ENCODE measurements at places on chromosomes 5 and 9.

- DNase-seq, result peak; percentile 91
Observed at GRCh38 chr5:1174122-1174936, 27.1 kb upstream of the SLC6A19 start.

- no peak for DNase-seq
Observed at GRCh38 chr5:89071941-89072331, 189.0 kb upstream of the MEF2C start.

DNA sequence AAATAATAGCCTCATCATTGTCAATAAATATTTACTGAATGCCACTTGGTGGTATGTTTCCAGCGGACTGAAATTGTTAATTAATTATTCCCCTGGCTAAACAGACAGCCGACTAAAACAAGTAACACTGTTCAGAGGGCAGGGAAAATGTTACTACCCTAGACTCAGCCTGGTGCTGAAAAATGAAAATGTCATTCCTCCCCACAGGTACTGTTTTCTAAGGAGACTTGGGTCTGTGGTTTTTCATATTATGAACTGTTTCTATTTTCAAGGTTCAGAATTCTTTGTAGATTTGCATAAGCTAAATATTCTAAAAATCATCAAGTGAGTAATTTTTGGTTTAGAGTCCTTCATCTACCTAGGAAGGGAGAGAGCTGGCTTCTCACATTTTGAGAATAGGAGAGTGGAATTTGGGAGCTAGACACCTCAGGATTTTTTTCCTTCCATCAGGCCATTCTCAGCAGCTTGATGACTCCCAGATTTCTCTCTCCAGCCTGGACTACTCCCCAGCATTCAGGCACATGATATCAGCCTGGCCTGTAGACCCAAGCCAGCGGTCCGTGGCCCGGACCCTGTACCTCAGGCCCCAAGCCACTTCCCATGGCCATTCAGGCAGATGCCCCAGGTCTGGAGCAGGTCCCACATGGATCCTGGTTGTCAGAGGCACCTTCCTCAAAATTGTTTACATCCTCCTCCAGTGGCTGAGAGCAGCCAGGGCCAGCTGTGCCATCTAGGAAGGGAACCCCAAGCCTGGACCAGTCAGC is 24.4 kb downstream of the BHMT start:
- no peak for DNase-seq

DNA sequence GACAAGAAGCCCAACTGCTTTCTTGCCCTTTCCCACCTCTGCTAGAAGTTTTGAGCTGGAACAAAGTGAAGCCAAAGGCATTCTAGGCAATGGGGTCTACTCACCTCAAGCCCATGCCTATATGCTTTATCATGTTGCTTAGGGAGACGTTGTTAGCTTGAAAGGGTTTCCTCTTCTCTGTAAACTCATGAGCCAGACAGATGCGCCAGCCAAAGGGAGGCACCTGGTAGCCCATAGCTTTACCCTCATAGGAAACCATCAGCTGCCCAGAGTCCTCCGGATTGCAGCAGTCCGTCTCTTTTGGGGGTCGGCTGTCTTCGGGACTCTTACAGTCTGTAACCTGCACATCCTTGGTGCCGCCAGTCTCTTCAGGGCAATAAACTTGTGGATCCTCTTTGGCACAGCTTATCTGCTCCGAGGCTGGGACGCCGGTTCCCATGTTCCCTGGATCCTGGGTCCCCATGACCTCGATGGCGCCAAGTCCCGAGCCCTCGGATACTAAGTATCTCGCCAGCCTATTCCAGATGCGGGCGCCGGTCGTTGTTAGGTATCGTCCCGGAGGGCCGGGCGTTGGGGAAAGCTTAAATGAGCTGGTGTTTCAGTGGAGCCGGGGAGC is 678 bp downstream of the GBA2 start:
- DNase-seq, result no peak

DNA sequence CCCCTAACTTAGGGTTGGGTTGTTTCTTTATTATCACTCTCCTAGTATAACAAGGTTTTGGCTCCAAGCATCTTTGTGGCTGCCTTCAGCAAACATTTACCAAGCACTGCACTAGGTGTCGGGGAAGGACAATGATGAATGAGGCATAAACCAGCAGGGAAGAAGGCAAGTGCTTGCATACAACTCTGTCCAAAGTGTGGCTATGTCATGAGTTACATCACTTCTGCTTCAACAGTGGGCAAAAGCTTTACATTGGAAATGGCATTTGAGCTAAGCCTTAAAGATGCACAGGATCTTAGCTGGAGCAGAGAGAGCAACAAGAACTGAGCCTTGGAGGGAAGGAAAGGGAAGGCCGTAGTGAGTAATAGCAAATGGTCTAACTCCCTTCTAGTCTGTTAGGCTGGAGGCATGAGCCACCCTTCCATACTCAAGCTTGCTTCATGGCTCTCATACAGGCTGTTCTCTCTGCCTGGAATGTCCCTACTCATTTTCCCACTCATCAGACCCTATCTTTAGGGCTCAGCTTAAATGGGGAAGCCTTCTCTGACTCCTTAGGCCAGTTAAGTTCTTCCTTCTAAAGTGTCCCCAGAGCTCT is 121.8 kb downstream of the SEMA6A start:
- no peak for DNase-seq

- no peak for DNase-seq
Observed at GRCh38 chr5:90632791-90633190, 74.2 kb downstream of the ADGRV1 start.

DNA sequence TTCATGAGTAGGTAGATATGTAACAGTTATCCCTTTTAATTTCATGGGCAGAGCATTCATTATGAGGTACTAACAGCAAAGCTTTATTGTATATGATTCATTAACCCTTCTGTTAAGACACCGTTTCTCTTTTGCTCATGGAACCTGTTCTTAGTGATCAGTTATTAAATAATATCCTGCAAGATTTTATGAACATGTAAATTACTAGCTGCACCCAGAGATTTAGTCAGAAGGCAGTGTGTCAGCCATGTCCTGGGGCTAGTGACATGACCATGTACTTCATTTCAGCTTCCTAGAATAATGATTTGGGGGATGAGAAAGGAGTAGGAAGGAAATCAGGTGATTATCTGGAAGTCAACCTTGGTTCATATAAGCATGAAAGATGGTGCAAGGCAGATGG is 7.0 kb downstream of the MAST4 start:
- no peak for DNase-seq

DNA sequence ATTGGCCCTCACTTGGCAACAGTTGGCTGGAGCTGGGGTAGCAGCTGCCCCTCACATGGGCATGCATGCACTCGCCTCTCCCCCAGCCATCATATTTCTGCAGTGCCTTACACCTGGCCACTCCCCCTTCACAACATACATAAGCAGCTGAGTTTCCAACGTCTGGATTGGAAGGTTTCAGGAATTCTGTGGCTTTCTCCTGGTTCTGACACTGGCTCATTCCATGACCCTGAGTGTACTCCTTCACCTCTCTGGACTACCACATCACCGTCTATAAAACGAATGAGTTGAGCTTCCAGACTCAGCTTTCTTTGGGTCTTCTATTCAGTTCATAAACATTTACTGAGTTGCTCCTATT is 84.3 kb downstream of the GALNT10 start:
- no peak for DNase-seq

GRCh38 chr9:122080986-122081385 is 12.1 kb downstream of the TTLL11 start:
- DNase-seq, result no peak

DNA sequence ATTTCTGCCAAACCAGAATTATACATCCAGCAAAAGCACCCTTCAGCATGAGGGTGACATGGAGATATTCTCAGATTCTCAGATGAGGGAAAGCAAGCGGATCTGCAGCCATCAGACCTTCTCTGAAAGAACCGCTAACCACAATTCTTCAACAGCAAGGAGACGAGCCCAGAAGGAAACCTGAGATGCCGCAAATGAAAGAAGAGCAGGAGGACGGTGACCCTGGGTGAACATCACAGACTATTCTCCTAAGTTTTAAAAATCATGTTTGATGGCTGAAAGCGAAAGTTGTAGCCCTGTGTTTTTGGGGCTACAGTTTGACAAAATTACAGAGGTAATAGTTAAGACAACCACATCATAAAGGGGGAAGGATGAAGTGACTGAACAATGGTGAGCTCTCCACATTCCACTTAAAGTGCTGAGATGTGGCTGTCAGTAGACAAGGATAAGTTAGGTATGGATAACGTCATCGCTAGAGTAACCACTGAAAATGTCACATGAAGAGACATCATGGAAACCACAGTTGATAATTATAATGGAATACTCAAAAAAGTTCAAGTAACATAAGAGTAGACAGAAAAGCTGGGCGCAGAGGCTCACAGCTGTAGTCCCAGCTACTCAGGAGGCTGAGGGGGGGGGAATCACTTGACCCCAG is 31.5 kb upstream of the NSMF start:
- no peak for DNase-seq

GRCh38 chr9:70352356-70352755 is 62.1 kb downstream of the KLF9 start:
- DNase-seq, result no peak

DNA sequence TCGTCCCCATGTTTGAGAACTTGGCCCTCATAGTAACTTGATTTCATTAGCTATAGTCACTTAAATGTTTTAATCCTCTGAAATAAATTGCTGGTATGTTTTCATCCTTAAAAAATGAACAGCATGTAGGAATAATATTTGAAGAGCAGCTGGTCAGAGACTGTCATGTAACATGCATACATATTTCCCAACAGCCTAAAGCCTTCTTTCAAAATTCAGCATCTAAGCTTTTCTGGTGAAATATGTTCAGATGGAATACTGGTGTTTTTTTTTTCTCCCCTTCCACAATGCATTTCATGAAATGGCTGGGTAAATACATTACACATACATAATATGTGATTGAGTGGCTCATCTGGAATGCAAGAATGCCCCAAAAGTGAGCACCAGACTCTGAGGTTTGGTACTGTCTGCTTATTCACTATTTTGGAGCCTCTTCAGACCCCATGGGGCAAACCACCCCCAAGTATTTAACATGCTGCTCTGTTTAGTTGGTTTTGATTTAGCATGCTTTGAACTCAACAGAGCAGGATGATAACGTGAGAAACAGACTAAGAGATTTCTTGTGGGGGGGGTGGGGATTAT is 94.0 kb downstream of the SMARCA2 start:
- DNase-seq, result no peak

DNA sequence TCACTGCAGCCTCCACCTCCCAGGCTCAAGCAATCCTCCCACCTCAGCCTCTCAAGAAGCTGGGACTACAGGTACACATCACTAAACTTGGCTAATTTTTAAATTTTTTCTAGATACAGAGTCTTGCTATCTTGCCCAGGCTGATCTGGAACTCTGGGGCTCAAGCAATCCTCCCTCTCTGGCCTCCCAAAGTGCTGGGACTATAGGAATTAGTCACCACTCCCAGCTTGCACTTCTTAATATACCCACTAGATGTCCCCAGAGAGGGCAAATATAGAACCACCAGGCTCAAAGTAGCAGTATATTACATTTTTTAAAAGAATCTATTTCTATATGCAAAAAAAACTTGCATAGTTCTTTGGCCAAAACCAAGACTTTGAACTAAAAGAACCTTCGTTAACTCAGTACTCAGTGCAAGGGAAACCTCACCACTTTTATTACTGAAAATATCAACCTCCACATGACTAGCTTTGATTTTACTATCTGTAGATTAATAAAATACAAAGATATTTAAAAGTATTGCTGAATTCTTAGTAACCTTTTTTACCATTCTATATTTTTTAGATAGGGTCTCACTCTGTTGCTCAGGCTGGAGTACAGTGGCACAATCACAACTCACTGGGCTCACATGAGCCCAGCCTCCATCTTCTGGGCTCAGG is 25.8 kb upstream of the HSD17B3 start:
- peak; percentile 32 for DNase-seq

DNA sequence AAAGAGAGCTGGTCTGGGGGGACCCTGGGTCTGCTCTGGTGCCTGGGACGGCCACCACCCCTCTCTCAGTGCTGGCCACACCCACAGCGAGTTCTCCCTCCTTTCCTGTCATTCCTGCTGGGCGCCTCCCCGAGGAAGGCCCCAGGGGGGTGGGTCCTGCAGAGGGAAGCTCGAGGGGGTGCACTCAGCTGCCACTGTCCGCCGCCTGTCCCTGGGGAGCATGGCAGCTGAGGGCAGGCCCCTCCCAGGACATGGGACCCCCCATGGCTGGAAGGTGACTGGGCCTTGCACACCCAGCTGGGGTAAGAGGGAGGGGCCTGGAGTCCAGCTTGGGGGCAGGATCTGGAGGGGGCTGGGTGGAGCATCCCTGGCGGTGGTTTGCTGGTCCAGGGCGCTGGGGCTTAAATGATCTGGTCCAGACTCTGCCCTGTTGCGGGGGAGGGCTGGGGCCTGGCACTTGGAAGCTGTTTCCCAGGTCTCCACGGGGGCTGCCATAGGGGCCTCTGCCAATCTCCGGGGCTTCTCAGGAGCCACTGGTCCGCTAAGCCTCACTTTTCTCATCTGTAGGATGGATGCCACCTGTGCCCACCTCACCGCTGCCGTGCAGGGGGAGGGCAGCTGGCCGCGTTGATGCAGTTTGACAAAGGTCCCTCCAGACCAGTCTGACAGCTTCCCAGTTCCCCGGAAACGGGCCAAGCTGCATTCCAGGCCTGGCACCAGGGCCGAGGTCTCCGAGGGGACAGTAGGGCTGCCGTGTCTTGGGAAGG is 6.0 kb upstream of the SLC2A6 start:
- DNase-seq, result no peak

GRCh38 chr9:130868230-130868629 is 28.4 kb downstream of the QRFP start:
- no peak for DNase-seq

DNA sequence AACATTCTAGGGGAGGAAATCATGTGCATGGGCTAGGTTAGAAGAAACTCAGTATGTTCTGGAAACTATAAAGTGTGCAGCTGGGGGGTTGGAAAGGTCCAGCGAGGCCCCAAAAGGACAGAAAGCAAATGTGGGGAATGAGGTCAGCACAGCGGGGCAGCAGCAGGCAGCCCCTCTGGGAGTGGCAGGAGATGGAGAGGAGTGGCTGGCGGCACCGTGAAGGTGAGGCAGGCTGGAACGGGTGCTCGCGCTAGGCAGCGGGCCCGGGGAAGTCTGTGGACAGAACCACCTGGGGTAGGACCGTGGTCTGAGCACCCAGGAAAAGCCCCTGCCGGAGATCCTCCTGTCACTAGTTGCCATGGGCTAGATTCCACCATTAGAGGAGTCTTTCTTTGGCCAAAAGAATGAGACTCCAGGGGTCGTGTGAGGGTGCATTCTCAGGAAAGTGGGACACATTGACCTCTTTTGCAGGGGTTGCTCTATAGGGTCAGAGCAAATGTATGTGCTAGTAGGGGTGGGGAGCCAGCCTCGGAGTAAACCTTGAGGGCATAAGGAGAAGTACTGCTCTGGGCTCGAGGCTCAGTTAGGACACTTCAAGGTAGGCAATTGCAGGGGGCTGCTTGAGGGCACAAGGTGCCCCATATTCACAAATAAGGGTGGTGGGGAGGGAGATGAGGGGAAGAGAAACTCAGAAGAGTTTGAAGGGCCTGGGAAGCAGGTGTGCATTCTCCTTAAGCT is 61.2 kb downstream of the IL6ST start:
- no peak for DNase-seq

DNA sequence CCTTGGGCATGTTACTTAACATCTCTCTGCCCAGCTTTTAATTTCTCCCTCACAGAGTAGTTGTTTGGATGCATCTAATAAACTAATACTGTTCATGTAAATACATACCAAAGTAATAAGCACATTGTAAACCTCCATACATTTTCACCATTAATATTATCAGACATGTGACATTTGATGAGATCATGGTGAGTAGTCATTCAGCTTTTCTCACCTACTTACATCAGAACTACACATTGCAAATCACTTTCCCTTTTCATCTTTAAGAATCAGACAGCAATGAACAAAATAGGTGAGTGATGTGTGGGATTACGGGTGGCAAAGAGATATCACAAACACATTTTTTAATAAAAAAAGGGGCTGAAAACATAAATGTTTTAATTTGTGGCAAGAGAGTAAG is 89.3 kb downstream of the JAKMIP2 start:
- no peak for DNase-seq

Data from SW480 (cell line).